Pulmonary artery endothelial cell (primary cell): ENCODE measurements at places on chromosomes 3 and 15. TPM values are rescaled to one million over a fixed set of nuclear protein-coding genes. Genes with fewer than 3 reads are reported as not detected.

AGTR1 gene
- total RNA-seq, result not detected in 2 replicates

- DNase-seq, result no peak
Observed at GRCh38 chr3:172155897-172156585, 116.7 kb downstream of the FNDC3B start.

DNA sequence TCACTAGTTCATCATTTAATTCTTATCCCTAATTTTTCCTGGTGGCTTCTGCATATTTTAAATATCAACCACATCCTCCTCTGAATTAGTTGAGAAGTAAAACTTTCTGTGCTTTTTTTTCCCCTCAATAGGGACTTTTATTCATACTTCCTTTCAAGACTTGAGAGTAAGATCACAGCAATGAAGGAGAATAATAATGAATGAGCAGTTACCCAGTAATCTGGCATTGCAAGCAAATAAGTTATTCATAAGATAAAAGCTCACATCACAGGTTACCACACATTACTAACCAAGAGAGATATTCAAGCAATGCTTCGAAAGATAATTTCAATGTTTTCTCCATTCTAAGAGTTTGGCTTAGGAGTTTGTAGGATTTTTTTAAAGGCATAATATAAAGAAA lies 50.3 kb downstream of the BTLA start:
- no peak for DNase-seq

DNA sequence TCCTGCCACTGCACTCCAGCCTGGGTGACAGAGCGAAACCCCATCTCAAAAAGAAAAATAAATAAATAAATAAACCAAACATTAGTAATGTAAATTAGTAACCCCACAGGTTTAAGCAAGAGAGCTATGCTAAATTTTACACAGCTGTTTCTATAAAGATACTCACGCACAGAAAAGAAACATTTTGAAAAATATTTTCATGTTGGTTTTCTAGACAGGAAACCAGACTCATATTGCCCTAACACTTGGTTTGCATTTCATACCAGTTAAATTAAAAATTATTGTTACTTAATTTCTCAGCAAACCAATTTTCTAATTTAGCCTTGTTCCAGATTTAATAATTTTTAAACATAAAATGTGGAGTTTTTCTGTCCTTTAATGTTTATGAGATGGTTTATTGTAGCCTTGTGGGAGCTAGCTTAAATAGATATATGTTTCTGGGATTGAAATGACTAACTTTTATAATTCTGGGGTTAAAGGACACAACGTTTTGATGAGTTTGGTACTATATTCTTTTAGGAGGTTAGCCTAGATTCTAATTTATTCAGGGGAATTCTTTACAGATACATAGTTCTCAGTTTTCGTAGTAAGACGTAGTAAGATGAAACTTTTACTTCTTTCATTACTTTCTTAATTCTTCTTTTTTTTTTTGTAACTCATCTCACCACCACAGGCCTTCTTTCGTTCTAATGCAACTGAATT lies 42.6 kb upstream of the SLC4A7 start:
- DNase-seq, result no peak

- no peak for DNase-seq
Observed at GRCh38 chr15:95252404-95252803, 1021.0 kb downstream of the MCTP2 start.

DNA sequence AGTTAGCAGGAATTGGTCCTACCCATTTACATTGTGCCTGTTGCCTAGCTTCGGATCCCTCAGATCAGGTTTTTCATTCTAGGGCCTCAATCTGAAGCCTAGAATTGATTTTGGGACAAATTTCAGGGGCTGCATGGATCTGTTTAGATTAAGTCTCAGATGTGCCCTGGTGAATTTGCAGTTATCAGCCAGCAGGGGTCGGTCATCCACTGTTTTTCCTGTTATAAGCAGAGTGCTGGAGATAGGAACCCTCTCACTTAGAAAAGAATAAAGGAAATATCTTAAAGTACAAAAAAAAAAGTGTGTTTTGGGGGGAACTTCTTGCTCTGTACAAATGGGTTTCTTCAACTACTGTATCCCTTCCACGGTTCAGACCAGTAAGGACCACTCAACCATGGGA lies 212.5 kb downstream of the BCHE start:
- DNase-seq, result no peak

LMAN1L gene
- not detected in 2 replicates for total RNA-seq

SLC22A13 gene
- total RNA-seq, result 0.13 and 0.18 TPM in 2 replicates

DNA sequence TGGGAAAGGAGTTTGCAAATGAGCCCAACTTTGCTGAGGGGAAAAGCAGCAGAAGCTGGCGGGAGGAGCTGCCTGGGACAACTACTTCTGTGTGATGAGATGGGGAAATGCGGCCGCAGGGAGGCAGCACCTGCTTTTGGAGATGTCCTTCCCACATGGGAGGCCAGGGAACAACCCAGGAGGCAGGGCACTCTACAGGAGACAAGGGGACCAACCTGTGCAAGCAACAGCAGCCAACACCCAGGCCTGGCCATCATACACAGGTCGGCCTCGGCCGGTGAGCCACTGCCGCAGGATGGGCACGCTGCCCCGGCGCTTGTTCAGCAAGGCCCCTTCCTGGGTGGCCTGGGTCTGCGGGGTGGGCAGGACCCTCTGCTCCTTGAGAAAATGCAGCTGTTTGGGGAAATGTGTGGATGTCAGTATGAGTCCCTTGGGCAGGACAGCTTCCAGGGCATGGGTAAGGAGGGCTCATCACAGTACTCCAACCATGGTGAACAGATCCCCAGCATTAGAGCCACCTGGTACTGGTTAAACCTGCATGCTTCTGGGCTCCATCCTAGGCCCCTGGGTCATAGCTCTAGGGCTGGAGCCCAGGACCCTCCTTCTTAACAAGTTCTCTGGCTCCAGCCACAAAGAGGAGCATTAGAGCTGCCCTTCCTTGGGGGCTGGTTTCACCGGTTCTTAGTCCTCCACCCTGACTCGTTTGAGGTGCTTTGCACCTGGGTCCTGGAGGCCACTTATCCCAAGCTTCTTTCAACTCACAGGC lies 11.6 kb downstream of the EPB42 start:
- DNase-seq, result no peak

DNA sequence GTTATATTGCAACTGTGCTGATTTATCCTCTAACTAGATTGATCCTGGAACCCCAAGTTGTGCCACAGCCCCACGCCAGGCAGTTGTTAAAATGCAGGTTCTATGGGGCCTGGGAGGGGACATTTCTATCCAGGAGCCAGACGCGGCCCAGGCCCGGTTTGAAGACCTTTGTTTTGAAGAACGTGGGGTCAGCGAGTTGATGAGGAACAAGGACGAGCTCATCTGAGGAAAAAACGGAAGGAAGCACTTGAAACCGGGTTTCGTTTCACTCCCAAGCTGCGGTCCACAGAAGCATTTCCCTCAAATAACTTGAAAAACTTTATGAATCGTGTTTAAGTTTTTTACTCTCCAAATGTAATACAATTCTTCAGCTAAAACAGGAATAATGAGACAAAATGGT lies 76.4 kb downstream of the CHSY1 start:
- no peak for DNase-seq

DNA sequence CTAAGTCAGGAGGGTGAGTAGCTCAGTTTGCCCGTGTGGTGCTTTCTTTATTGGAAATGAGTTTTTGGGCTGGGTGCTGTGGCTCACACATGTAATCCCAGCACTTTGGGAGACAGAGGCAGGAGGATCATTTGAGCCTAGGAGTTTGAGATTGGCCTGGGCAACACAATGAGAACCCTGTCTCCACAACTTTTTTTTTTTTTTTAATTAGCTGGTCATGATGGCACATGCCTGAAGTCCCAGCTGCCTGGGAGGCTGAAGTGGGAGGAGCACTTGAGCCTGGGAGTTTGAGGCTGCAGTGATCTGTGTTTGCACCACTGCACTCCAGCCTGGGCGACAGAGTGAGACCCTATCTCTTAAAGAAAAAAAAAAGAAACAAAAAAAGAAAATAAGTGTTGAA lies 174.9 kb downstream of the NSMCE3 start:
- DNase-seq, result no peak

DNA sequence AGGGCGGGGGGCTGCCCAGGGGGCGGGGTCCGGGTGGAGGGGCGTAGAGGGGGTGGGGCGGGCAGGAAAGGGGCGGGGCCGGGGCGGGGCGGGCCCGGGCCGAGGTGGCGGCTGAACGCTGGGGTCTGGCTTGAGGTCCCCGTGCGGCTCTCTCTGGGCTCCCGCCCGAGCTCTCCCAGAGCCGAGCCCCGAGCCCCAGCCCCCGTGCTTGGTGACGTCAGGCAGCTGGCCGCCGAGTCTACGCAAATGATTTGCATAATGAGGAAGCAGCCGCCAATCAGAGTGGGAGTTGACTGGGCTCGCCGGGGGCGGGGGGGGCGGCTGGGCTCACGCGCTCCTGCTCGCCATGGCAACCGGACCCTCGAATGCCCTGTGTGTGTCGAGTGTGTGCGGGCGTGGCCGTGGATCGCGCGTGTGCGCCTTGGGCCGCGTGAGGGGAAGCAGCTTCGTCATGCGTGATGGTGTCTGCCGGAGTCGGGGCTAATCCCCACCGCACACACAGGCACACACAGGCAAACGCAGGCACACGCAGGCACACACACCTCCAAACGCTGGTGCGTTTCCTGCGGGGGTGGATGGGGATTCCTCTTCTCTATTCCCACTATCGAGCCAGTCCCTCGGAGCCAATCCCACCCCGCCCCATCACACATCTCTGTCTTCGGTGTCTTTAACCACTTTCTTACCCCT lies at the start of gene CELF6:
Gene CELF6, minus strand, starts transcription at position 173 of the 687 bp plus-strand sequence. CDS start 283 bp downstream, outside the sequence.
- peak; percentile 43 for DNase-seq

DNA sequence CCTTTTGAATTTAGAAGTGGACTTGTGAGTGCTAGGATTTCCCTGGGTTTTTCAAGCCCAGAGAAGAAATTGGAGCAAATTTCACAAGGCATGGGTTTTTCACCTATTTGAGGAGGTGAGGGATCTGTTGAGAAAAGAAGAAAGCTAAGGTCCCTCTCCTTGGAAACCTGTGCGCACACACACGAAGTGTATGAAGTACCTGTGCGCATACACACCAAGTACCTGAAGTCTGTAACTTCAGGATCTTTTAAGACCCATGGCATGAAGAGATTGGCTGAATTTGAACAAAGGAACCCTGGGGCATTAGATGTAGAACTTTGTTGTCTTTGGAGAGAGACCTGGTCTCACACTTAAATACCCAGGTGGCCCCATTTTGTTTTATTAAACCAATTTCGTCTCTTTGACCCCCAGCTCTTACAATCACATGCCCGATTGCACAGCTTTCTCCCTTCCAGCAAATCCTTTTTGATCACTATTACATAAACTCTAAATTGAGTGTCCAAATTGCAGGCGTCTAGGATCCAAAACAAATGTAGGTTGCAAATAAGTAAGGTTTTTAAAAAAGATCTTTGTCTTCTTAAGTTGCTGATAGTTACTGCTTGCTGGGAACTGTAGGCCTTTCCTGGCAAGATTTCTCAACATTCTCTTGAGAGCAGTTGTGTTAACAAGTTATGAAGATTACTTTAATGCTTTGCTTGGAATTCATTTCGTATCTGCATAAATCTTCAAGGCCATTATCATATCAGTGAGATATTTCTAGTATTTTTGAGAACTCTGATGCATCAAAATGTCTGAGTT lies 64.3 kb downstream of the CMTM8 start:
- DNase-seq, result no peak

DNA sequence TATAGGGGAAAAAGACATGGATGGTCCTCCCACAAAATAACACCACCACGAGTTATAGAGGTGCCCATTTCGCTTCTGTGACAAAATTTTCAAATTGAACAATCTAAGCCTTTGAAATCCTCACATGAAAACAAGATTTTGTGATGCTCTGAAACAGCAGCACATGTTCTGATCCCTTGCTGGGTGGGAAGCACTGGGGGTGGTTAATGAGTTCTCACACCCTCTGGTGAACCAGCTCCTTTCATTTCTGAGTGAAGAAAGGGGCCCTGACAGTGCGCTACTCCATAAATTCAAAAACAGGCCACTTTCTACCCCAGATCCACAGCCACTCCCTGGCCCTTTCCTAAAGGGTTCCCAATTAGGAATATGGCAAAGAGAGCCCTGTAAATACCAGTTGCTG lies 129.3 kb downstream of the TNIK start:
- DNase-seq, result no peak
